ENCODE measurements at places on chromosomes 3 and 15.

DNA sequence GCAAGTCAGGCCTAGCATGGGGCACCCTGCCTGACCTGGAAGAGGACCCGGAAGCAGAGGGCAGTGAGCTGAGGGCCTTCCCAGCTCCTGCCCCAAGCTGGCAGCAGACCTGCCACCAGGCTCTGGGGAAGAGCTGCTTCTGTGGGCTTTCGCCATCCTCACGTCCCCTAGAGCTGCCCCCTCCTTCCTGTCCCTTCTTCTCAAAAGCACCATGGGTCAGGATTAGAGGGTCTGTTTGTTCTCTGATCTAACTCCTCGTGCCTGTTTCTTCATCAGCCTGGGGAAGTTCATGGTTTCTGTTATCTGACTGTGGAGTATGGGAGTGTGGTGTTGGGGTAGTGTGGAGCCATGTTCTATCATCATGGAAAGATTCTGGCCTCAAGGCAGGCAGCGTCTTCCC, 58.4 kb upstream of the POLG start:
- no peak for DNase-seq

- DNase-seq, result no peak
These were observed 19.8 kb upstream of the CRBN start for GRCh38 chr3:3199306-3199705.

DNA sequence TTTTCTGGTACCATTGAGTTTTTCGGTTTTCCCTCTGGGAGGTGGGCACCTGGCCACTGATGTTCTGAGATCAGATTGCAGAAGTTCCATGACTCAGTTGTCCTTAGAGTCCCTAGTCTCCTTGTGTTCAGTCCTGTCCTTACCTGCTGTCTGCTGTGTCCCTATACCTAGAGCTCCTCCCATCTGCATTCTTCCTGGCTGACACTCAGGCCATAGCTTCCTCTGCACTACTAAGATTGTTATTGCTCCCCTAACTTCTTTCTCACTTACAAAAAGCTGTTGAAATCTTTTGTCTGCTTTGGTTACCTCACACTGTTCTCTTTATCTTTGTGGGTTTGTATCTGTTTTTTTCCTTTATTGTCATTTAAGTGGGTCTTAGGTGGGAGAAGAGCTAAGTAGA, 13.2 kb downstream of the USP3 start:
- no peak for DNase-seq

GRCh38 chr15:38414357-38414756, 39.6 kb upstream of the FAM98B start:
- DNase-seq, result peak; percentile 74

GRCh38 chr15:72135719-72136118, 17.5 kb downstream of the SENP8 start:
- no peak for DNase-seq

GRCh38 chr3:151197981-151198767, 4.8 kb downstream of the GPR171 start:
- no peak for DNase-seq

DNA sequence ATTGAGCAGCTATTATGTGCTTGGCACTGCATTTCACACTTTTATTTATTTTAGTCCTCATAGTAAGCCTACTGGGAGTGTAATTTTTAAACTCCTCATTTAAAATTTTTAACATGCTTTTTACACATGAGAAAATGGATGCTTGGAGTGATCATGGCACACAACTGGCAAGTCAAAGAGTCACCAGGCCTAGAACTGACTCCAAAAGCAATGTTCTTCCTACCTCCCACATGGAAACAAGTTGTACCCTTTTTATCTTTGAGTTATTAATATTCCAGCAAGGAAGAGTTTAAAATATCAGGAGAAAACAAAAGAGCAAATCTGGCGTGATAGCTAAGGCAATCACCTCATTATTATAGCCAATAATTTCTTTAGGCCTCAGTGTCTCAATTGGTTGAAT, 100.6 kb downstream of the MEIS2 start:
- no peak for DNase-seq

- no peak for DNase-seq
These were observed 27.5 kb upstream of the RPL29 start for GRCh38 chr3:52023101-52023770.

- no peak for DNase-seq
These were observed 78.6 kb downstream of the MAGI1 start for GRCh38 chr3:65960087-65960486.

GRCh38 chr15:68897016-68897415, 33.3 kb upstream of the SPESP1 start:
- no peak for DNase-seq

GRCh38 chr15:31031471-31032067, 40.1 kb upstream of the MTMR10 start:
- no peak for DNase-seq

GRCh38 chr3:143535994-143536784, 312.1 kb downstream of the SLC9A9 start:
- DNase-seq, result no peak

DNA sequence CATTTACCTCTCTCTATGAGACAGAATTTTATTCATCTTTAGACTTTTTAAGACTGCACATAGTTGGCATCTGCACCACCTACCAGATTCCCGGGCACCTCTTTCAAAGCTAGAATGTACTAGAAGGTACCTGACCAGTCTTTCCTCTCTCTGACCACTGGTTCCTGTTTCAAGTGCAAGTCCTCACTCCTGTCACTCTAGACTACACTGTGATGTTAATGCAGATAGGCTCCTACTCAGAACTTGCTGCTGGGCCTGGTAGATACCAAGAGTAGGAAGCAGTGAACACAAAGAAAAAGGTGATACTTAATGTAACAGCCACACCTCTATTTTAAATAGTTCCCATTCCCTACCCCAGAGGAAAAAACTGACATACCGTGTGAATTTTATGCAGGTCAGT, 8.1 kb upstream of the TCAIM start:
- no peak for DNase-seq

- no peak for DNase-seq
These were observed 907 bp downstream of the TATDN2 start for GRCh38 chr3:10248984-10249748.

DNA sequence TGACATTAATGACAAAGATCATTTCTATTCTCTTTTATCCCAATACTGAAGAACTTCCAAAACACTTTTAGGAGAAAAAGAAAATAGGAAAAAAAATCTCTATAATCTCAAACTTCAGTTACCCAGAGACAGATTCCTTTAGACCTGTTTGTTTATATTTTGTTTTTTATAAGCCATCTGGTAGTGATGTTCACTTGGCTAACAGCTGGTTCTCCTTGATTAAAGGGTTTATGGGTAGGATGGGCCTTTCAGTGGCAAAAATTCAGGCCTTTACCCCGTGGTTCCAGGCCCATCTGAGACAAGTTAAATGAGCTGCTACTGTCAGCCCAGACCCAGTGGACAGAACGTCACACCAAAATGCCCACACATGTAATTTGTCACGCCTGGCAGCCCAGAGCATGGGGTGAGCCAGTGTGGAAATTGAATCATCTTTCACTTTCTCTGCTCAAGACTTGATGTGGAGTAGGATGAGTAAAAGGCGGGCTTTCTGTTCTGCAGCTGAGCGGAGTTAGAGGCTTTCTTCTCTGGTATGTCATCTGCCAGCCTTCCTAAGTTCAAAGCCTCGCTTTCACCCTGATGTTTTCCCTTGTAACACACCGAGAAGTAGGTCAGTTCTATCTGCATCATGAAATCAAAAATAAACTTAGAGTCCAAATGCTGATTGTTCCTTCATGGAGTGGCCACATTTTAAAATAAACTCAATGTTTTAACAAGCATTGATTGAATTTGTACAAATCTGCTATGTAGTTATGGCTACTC, 62.5 kb upstream of the SKOR1 start:
- DNase-seq, result peak; percentile 13

- no peak for DNase-seq
These were observed 49.1 kb downstream of the FBN1 start for GRCh38 chr15:48596415-48596814.

DNA sequence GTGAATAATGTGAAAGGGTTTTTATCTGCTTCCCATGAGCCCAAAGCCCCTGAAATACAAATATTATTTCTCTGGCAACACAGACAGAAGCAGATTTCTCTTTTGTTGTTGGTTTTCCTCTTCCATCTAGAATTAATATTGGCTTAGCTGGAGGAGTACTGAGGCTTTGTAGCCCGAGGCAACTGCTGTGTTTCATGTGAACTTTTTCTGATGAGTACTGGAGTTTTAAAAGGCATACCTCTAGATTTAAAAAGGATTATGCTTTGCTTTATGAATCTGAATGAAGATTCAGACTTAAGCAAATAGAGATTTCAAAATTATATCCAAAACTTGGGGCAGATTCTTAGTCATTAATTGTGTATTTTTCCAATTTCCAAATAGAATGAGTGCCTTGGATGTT, 50.9 kb downstream of the IQCH start:
- no peak for DNase-seq

GRCh38 chr3:66394019-66394752, 106.6 kb downstream of the LRIG1 start:
- no peak for DNase-seq

DNA sequence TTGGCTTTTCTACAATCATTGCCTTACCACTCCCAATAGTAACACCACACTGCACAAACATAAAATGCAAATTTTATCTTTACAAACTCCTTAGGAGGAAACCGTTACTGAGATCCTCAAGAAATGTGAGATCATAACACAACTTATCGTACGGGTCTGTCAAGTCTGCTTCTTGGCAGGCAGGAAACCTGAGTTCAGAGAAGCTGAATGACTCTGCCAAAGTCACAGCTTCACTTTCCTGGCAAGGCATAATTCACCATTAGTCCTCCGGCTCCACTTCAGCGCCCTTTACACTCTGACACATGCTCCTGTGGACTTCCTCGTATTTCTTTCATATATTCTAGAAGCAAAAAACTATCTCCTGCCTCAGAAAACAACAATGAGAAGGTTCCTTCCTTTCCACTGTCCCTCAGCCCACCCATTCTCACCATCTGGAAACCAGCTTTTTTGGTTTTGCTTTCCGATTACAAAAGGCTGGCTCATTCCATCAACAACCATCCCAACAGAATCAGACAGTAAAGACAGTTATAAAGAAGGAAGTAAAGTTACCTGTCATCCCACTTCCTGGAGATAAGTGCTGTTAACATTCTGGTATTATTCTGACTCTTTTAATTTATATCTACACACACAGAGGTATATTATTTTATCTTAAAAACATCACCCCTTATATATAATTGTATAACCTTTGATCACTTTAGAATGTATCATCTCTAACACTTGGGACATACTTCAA, 223.4 kb downstream of the STT3B start:
- no peak for DNase-seq

GRCh38 chr15:66452971-66453580, 44.5 kb downstream of the SNAPC5 start:
- DNase-seq, result no peak

GRCh38 chr15:34275154-34275553, 50.3 kb downstream of the EMC4 start:
- DNase-seq, result peak; percentile 18

- DNase-seq, result no peak
These were observed 2.9 kb downstream of the NR2F2 start for GRCh38 chr15:96333131-96334016.

- no peak for DNase-seq
These were observed 27.0 kb downstream of the PDE8A start for GRCh38 chr15:85008474-85009260.

- DNase-seq, result no peak
These were observed 16.3 kb downstream of the SV2B start for GRCh38 chr15:91116113-91117067.

Data from stromal cell of bone marrow (primary cell).